Cerebellar nuclear complex (tissue), 1 donor: ENCODE measurements at places on chromosomes 4 and X.

- DNase-seq = no peak
Observed at GRCh38 chr4:102308032-102308799, 37.1 kb downstream of the SLC39A8 start.

DNA sequence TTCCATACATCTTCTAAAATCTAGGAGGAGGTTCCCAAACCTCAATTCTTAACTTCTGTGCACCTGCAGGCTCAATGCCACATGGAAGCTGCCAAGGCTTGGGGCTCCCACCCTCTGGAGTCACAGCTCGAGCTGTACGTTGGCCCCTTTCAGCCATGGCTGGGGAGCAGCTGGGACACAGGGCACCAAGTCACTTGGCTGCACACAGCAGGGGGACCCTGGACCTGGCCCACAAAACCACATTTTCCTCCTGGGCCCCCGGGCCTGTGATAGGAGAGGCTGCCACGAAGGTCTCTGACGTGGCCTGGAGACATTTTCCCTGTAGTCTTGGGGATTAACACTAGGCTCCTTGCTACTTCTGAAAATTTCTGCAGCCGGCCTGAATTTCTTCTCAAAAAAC lies 8.2 kb upstream of the TENT5D start:
- no peak for DNase-seq

DNA sequence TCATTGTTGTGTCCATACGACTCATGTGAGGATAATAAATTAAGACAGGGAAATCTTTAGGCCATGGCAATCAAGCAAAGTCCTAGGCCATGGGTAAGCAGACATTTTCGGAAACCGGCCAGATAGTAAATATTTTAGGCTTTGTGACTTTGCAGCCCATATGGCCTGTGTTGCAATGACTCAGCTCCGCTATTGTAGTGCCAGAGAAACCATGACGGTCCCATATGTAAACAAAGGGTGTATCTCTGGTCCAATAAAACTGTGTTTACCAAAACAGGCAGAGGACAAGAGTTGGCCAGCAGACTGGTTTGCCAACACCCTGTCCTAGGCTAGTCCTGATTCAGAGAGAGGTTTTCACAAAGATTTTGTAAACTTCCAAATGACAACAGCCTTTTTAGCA lies 5.0 kb downstream of the FAM114A1 start:
- no peak for DNase-seq

- no peak for DNase-seq
Observed at GRCh38 chr4:164337219-164337944, 416.5 kb upstream of the SMIM31 start.

GRCh38 chrX:17697191-17697590 lies 40.1 kb upstream of the SCML1 start:
- DNase-seq = no peak

- no peak for DNase-seq
Observed at GRCh38 chr4:39037491-39037825, 5.2 kb upstream of the TMEM156 start.

DNA sequence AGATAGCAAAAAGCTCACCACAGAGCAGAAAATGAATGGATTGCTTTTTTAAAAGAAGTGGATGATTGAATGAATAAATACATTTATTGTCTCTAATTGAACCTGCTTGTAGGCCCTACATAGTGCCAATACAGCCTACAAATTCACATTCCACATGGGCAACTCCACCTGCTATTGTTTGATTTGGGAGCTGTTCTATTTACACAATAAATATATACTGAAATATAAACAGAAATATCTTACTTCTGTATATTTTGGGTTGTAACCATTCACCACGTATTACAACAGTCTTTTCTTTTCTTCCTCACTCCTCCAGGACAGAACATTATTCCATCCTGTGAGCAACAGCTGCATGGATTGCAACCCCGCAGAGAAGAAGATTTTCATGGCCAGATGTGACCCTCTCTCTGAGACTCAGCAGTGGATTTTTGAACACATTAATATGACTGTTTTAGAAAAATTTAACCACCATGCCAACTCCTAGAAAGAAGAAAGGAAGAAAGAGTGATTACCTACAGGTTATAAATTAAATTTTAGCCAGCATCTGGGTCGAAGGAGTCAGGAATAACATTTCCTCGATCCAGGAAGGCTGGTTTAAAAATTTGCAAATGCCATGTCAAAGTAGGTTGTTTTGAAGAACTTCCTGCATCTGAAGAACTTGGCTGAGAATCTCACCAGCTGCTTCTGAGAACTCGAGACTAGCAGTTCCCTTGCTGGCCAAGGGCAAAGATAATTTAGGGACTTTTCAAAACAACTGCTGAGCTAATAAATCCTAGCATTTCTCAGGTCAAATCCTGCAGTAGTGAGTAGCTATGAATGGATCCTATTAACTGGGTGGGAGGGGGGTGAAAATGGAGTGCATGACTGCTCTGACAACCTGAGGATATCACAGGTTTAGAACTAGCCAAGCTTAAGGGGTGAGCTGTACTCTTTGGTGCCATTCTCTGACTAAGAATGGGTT lies 128.7 kb upstream of the GALNT7 start:
- no peak for DNase-seq

- no peak for DNase-seq
Observed at GRCh38 chr4:7356667-7357310, 77.9 kb downstream of the PSAPL1 start.

- DNase-seq = no peak
Observed at GRCh38 chrX:110315551-110315950, 2.3 kb downstream of the AMMECR1 start.

GRCh38 chr4:175622887-175623286 lies 189.2 kb downstream of the GPM6A start:
- no peak for DNase-seq

DNA sequence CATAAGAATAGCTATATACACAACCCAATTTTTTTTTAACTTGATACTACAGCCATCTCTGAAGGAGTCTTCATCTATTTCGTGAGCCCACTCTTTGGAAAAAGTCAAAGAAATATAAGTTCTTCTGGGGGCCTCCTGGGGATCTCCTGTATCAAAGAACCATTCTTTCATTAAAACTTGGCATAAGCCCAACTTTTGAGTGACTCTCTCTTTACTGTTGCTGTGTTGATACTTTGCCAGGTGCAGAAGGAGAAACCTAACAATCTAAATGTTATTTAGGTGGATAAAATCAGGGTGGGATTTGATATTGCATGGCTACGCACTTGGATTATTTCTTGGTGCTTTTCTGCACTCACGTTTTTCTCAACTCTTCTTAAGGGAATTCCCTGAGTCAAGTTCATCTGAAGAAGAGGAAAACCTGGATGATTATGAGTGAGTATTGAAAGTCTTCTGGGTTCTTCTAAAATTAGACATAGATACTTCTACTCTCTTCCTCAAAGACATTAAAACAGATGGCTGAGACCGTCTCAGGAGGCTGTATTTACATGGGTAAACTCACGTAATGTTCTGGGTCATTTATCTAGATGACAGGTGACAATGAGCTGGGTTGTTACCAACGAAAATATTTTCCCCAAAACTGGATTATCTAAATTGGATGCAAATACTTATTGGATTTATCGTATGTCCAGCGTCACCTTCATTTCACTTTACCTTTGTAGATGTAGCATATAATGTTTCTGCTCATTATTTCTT lies 25.2 kb downstream of the BMX start:
- DNase-seq = no peak

GRCh38 chrX:123923211-123923610 lies 38.3 kb upstream of the STAG2 start:
- no peak for DNase-seq

- no peak for DNase-seq
Observed at GRCh38 chr4:139142087-139142486, 34.9 kb downstream of the ELF2 start.

DNA sequence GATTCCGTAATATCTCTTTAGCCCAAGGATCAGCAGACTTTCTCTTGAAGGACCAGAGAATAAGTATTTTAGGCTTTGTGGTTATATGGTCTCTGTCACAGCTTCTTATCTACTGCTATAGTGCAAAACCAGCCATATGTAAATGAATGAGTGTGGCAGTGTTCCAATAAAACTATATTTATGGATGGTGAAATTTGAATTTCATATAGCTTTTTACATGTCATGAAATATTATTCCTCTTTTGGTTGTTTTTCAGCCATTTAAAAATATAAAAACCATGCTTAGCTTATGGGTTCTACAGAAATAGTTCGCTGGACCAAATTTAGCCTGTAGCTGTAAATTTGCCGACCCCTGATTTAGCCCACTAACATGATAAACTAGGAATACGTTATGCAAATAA lies 18.0 kb upstream of the MSMO1 start:
- no peak for DNase-seq

DNA sequence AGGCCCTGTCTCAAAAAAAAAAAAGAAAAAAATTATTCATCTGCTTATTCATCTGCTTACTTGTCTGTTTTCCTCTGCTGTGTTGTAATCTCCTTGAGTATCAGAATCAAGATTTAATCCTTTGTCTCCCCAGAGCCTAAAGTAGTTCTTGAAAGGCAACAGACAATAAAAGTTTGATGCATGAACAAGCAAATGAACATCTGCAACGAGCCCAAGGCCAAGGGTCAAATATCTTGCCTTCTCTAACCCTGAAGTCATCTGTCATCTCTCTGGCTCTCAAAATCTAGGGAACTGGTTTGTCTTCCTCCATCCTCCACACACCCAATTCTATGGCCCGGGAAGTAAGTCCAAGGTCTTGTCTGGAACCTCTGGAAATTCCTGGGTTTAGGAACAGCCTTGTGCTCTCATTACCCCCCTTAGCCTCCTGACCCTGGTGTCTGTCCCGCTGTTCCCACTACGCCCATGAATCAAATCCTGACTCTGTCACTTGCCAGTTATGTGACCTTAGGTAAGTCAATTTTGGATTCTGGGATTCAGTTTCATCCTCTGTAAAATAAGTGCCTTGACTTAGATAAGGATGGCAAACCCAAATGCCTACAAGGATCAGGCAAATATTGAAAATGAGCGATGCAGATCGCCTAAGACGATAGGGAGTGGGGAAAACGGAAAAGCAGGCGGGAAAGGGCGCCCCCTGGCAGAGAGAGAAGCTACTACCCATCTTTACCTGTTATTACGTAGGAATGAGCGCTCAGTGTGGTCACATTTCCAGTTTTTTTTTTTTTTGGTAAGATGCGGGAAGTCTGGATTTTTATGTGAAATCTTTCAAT lies 102.7 kb upstream of the DHX15 start:
- no peak for DNase-seq

- DNase-seq = no peak
Observed at GRCh38 chr4:56684320-56685050, 3.4 kb upstream of the HOPX start.

- no peak for DNase-seq
Observed at GRCh38 chr4:186701273-186701672, 22.4 kb downstream of the FAT1 start.

DNA sequence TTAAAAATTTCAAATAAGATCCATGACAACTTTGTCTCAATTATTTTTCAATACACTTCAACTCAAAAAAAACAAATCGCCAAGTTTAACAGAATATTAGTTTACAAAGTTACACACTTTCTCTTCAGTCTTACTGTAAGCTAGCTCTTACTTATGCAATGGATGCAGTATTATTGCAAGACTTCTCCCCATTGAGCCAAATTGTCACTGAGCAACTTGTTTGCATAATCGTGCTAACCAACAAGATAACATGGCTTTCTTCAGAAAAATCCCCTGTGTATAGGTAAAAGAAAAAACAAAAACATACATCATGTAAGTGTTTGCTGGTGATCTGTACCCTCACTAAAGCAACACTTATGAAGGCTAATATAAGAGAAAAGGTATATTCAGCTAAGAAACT lies 18.9 kb downstream of the DNAJB14 start:
- no peak for DNase-seq

GRCh38 chr4:22906045-22906444 lies 213.3 kb downstream of the GBA3 start:
- DNase-seq = no peak

DNA sequence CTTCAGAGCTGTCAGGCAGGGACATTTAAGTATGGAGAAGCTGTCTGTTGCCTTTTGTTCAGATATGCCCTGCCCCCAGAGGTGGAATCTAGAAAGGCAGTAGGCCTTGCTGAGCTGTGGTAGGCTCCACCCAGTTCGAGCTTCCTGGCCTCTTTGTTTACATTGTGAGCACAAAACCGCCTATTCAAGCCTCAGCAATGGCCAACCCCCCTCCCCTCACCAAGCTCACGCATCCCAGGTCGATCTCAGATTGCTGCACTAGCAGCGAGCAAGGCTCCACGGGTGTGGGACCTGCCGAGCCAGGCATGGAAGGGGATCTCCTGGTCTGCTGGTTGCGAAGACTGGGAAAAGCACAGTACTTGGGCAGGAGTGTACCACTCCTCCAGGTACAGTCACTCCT lies 59.3 kb downstream of the ZNF674 start:
- DNase-seq = no peak

GRCh38 chrX:26442340-26442739 lies 226.4 kb downstream of the MAGEB5 start:
- no peak for DNase-seq

DNA sequence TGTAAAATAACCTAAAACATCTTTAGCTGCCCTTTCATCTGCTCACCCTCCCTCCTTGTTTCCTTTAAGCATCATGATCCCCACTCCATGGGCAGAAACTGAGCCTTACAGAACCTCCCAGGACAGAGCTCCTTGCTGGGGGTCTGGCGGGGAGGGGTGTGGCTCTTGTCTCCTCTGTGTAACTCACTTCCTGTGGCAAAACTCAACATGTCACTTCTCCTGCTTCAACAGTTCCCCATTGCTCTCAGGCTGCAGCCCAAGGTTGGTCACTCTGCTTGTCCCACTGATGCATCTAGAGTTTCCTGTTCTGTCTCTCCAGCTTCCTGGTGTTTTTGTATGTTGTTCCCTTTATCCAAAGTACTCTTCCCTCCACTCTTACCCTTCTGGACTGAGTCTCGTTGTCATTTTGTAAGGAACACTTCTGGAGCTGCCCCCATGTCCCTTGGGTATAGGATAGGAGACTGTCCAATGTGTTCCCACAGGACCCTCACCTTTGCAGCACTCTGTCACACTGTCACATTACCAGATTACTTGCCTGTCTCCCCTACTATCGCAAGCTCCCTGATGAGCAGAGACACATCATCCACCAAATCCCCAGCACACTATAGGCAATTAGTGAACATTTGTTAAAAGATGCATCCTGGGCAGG lies 19.6 kb downstream of the TMEM31 start:
- no peak for DNase-seq

DNA sequence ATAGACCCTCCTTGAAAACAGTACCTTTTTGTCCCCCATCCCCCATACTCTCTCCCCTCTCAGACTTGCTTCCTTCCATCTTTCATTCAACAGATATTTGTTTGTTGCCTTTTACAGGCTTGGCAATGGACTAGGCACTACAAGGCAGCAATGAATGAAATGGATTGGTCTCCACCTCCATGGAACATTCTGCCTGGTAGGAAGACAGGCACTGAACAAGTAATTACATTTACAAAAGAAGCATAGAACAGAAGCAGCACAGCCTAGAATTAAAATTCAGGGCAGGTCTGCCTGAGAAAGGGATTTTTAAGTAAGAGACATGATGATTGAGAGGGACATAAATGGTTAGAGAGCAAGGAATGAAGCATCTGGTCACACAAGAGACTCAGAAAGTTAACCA lies 346.1 kb downstream of the GRXCR1 start:
- DNase-seq = no peak

- no peak for DNase-seq
Observed at GRCh38 chrX:12052109-12052508, 86.2 kb upstream of the FRMPD4 start.
